Caco-2 (cell line): ENCODE measurements at places on chromosomes 6 and 20.

- DNase-seq, result no peak
These were observed 260.6 kb downstream of the TFAP2A start for GRCh38 chr6:10154251-10154650.

DNA sequence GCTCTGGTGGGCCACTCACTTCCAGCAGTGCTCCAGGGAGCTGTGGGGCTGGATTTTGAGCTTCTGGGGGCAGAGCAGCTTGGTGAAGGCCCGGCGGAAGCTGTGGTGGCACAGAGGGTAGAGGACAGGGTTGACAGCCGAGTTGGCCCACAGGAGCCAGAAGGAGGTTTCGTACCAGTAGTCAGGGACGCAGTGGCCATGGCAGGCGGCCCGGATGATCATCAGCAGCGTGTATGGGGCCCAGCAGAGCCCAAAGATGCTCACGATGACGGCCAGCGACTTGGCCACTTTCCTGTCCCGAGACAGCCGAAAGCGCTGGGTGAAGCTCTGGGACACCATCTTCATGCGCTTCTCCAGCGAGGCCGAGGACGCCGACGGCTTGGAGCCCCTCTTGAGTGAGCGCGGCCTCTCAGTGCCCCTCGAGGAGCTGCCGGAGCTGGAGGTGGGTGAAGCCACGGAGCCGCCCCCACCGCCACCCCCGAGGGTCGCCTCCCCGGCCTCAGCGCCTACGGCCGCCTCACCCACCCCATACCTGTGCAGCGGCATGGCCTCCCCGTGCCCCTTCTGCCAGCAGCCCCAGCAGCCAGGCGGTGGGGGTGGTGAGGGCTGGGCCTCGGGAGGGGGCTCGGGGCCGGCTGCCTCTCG lies 4.0 kb downstream of the HRH3 start:
- DNase-seq, result no peak

GRCh38 chr6:166145751-166146150 lies 21.9 kb downstream of the TBXT start:
- DNase-seq, result no peak

GRCh38 chr6:20402092-20402341 lies 338 bp downstream of the E2F3 start:
- no peak for DNase-seq

- no peak for DNase-seq
These were observed 4.0 kb downstream of the STK4 start for GRCh38 chr20:44970243-44970757.

GRCh38 chr20:24135781-24136180 lies 147.2 kb upstream of the GGTLC1 start:
- DNase-seq, result no peak

DNA sequence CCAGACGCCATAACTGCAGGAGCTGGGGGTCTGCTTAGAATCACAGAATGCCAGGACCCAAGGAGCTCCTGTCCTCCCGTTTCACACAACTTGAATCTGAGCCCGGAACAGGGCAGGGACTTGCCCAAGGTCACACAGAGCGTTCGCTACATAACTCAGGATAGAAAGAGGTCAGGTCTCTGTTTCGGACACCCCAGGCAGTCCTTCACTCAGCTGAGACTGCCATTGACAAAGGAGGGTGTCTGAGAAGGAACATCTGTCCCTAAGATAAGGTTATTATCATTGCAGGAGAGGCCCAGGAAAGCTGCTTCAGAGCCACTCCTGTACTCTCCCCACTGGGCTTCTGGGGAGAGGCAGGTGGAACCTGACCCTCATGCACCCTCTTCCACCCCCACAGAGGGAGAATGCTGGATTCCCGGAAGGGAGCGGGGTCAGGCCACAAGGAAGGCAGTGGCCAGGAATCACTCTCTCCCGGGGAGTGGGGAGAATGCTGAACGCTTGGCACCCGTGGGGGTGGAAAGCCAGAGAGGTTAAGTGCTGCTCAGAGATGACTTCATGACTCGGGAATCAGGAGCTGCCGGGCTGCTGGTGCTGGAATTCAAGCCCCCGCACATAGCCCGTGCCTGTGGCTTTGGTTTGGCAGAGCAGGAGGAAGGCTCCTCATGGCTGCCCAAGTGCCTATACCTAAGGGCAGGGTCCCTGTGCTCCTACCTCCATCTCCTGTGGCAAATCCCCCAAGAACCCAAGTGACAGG lies 10.7 kb downstream of the SDC4 start:
- DNase-seq, result no peak

GRCh38 chr6:116229287-116229913 lies 24.5 kb downstream of the TSPYL4 start:
- DNase-seq, result peak; percentile 18

DNA sequence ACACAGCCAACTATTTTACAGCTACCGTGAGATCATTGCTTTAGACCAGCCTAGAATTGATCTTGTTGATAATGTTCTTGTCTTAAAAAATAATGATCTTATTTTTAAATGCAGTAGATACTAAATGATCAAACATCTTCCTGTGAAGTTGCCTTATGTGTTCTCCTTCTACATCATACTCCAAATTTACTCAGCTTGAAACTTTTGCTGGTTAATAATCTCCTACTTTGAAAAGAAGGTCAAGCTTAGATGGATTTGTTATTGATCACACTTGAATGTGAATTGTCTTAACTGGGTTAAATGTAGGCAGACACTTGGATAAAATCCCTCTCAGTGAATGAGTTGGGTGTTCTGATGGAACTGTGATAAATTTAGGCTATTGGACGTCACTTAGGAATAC lies 91.9 kb downstream of the HAO1 start:
- no peak for DNase-seq

DNA sequence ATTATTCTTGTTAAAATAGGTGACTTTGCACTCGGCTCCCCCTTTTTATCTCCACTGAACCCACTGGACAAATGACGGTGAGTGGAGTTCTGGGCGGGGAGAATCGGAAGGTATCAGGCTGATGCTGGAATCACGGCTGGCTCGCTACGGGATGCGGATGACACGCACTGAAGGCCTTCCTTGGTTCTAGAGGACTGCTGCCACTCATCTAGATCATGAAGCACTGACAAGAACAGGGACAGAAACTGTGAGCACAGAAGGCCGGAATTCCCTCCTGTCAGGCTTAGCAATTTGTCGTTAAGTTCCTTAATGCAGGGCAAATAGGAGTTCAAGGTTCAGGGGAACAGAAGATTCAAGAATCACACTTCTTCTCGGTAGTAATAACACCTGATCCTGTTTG lies 89.9 kb upstream of the MPC1 start:
- DNase-seq, result no peak

DNA sequence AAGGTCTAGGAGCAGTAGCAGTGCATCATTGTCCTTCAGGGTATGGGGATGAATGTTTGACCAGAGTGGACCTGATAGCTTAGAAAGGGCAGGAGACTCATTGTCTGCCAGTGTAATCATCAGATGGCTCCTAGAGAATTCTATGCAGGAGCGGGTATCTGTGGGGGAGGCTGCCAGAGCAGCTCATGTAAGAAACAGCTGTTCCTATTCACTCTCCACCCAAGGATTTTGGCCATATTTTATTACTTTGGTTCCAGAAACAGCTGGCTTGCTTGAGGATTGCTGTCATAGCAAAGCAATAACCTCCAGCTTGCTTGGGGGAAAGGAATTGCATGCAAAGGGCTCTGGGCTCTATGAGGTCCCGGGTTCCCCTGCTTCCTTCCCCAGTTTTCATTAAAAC lies 44.1 kb downstream of the RALY start:
- DNase-seq, result no peak

- no peak for DNase-seq
These were observed 30.5 kb downstream of the FAM8A1 start for GRCh38 chr6:17630511-17631073.

- DNase-seq, result no peak
These were observed 651.0 kb downstream of the CD109 start for GRCh38 chr6:74346936-74347535.

- no peak for DNase-seq
These were observed 79.5 kb downstream of the AK9 start for GRCh38 chr6:109611502-109611901.

DNA sequence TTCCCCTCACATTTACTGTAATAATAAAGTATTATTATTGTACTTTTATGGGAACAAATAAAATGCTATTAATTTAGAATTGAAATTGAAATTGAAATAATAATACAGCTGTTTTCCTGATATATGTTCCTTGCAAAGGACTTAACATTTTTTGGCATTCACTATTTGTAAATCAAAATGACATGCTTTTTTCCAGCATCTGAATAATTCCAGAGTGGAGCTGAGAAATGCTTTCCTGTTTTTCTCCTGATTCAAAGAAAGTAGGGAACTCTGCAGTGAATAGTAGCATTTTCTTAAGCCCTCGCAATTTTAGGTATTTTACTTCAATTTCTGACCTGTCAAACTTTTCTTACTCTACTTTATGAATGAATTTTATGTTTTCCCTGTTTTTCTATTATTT lies 72.1 kb downstream of the PHACTR2 start:
- DNase-seq, result no peak

DNA sequence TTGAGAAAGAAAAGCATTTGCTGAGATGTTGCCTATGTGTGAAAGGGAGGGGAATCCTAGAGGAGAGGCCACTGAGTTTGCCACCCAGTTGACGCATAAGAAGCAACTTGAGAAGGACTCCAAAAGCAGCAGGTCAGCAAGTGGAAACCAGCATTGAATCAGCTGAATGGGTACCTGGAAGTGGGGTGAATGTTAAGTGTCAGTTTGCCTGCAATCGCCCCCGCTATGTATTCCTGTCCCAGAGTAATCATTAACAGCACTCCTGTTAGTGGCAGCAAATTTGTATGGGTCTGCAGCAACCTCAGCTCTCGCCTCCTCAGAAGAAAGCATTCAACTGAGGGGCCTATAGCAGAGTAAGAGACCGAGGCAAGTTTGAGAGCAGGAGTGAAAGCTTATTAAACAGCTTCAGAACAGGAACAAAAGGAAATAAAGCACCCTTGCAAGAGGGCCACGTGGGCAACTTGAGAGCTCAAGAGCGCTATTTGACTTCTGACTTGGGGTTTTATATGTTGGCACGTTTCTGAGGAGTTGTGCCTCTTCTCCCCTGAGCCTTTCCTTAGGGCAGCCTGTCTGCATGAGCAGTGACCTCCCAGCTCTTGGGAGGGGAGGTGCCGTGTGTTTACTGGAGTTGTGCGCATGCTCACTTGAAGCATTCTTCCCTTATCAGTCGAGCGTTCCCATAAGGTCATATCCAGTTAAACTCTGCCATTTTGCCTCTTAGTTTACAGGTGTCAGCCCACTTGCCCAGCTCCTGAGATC lies 122.6 kb upstream of the PHACTR1 start:
- DNase-seq, result no peak

DNA sequence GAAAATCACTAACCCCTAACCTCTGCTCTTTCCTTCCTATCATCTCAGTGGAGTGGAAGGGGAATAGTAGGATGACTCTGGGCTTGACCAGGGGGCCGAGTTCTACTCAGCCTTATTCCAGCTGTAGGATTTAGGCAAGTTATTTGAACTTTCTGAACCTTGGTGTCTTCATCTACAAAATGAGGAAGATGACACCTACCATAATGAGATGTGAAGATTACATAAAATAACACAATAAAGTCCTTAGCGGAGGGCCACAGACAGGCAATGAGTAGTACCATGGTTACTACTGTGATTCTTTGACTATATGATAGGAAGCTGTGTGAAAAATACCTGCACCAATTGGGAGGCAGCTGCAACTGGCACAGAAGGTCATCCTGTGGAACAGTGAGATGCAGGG lies 53.6 kb upstream of the PIM1 start:
- DNase-seq, result no peak

GRCh38 chr6:12097791-12098190 lies 85.7 kb downstream of the HIVEP1 start:
- no peak for DNase-seq

- peak; percentile 4 for DNase-seq
These were observed 575 bp upstream of the CNR1 start for GRCh38 chr6:88166493-88167351.

DNA sequence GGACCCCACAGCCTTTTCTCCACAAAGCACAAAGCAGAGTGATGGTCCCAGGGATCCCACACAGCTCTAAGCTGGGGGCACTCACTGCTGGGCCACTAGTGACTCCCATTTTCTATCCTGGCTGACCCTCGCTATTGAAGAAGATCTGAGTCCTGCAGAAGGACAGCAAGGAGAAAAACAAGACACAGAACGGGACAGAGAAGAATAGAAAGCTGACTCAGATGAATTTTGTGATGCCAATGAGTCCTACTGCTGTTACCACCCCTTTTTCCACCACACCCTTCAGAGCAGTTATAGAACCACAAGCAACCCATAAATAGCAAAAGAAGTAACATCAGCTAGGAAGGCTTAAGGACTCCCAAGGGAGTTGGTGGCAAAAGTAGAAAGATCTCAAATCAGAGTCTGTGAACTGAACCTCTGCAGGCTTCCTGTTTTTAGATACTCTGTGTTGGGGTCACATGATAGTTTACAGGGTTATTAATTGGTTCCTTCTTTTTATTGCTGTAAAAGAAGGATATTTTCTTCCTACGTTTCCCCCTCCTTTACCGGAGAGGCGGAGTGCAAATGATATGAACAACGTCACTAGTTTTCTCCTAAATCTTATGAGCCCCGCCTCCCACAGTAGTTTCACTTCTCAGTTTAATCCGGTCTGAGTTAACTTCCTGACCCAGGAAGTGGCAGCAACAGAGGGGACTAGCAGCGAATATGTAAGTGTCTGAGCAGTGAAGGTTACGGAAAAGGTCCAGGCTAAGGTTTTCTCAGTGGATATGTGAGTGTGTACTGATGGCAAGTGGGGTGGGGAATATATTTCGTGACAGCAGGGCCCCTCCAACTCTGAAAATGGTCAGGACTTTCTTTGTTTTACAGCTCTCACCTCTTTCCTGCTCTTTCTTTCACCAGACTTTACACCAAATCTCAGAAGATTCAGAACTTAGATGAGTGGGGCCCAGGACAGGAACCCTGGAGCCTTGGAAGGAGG lies at the start of gene TRIM38:
TRIM38 (plus strand) TSS at position 654 of the 979 bp plus-strand sequence. CDS start 3,721 bp downstream, outside the sequence.
- no peak for DNase-seq

DNA sequence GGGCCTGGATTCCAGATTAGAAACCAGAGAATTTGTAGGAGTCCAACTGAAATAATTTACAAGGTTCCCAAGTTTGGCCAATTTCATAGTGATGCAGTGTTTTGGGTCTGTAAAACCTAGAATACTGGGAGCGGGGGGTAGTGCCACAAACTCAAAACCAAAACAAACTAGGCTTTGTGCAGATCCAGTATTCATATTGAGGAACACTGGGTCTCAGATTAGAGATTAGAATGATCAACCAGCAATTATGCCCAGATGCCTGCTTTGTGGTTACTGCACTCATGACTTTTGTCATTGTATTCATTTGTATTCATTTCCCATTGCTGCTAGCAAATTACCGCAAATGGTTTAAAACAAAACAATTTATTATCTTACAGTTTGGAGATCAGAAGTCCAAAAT lies 3.2 kb upstream of the NDUFAF4 start:
- no peak for DNase-seq

- no peak for DNase-seq
These were observed 112.5 kb downstream of the GMDS start for GRCh38 chr6:2132916-2133315.

DNA sequence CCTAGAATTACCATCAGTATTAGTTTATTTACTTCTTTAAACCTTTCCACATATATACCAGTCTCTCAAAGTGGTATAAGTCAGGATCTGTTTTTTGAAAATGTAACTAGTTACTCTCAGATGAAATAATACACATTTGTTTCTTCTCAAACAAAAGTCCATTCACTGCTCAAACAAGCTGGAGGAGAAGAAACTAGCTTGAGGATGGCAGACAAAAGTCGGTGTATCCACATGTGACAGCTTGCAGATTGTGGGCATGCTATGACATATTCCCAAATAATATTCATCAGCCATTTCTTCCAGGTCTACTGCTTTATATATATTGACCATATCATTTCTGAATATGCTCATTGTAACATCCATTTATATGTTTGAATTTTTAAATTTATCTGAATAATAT lies 197.4 kb upstream of the KCNQ5 start:
- DNase-seq, result no peak
